ENCODE measurements at places on chromosomes 5 and 9.

- no peak for DNase-seq
Measured at GRCh38 chr9:85172001-85172978, 502.8 kb downstream of the NTRK2 start.

DNA sequence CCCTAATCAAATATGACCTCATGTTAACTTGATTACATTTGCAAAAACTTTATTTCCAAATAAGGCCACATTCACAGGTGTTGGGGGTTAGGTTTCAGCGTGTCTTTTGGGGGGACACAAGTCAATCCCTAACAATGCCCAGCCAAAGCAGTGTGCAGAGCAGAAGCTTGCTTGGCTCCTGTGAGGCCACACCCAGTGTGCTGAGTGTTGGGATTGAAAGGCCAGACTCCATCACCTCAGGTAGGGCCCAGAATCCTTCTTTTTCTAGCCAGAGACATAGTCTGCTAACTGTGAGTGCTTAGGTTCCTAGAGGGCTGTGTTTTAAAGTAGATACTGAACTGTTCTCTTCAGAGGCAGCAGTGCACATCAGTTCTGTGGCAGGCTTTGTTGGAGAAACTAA is 27.9 kb downstream of the KDM4C start:
- DNase-seq = no peak

- no peak for DNase-seq
Measured at GRCh38 chr5:79561525-79561893, 47.6 kb upstream of the HOMER1 start.

DNA sequence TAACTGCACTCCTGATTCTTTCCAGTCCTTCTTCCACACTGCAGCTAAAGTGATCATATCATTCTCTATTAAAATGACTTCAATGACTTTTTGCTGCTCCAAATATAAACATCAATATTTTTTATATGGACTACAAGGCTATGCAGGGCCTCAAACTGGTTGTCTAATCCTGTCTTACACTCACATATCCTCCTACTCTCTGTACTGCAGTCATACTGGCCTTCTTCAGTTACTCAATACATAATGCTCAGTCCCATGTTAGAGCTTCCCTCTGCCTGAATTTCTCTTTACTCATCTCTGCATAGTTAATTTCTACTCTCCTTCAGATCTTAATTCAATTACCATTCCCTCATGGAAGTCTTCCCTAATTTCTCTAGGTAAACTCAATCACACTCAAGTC is 3.4 kb downstream of the MEIKIN start:
- no peak for DNase-seq

DNA sequence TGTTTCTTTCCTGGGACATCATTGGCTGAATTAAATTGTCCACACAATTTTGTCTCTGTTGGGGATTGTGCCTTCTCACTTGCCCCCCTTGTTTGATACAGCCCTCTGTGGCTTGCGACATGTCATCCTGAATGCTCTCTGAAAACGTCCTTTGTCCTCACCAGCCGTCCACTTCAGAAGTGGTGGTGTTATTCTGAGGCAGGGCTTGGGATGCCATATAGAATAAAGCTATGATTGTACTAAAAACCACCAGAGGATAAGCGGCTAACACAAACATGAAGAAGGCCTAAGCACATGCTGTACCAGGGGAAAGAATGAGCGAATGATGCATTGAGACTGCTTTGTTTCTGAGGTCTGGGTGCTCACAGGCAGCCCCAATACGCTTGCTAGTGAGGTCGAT is 3.5 kb upstream of the SNX30 start:
- no peak for DNase-seq

GRCh38 chr9:17962747-17963146 is 383.9 kb downstream of the SH3GL2 start:
- no peak for DNase-seq

- no peak for DNase-seq
Measured at GRCh38 chr5:73687357-73687756, 61.4 kb downstream of the ARHGEF28 start.

DNA sequence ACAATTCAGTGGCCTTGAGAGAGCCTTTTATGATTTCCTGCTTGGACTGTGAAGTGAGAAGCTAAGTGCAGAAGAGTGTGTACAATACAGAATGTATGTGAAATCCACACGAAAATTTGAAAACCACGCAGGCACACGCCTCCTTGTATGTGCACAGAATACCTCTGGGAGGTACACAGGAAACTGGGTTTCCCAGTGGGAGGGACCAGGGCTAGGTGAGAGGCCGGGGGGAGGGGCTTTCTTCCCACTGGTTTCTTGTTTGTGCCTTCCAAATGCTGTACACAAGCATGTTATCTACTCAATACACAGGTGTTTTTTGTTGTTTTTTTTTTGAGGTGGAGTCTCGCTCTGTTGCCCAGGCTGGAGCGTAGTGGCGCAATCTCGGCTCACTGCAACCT is 16.1 kb downstream of the C9orf50 start:
- DNase-seq = no peak

- DNase-seq = no peak
Measured at GRCh38 chr5:148898413-148899075, 72.1 kb downstream of the ADRB2 start.
